GM19239 (cell line): ENCODE measurements at places on chromosomes 13 and 19.

- DNase-seq, result no peak
These were observed 5.8 kb upstream of the ATP1A3 start for GRCh38 chr19:41999878-42000208.

- no peak for DNase-seq
These were observed 12.7 kb downstream of the KDM4B start for GRCh38 chr19:4981681-4981958.

- DNase-seq, result no peak
These were observed 90.6 kb downstream of the TNFSF13B start for GRCh38 chr13:108360139-108360538.

GRCh38 chr13:21719463-21719862 lies 48.6 kb downstream of the FGF9 start:
- no peak for DNase-seq

- no peak for DNase-seq
These were observed 591.9 kb downstream of the DACH1 start for GRCh38 chr13:71274923-71275608.

- DNase-seq, result no peak
These were observed 2.0 kb upstream of the GATAD2A start for GRCh38 chr19:19403373-19403901.

DNA sequence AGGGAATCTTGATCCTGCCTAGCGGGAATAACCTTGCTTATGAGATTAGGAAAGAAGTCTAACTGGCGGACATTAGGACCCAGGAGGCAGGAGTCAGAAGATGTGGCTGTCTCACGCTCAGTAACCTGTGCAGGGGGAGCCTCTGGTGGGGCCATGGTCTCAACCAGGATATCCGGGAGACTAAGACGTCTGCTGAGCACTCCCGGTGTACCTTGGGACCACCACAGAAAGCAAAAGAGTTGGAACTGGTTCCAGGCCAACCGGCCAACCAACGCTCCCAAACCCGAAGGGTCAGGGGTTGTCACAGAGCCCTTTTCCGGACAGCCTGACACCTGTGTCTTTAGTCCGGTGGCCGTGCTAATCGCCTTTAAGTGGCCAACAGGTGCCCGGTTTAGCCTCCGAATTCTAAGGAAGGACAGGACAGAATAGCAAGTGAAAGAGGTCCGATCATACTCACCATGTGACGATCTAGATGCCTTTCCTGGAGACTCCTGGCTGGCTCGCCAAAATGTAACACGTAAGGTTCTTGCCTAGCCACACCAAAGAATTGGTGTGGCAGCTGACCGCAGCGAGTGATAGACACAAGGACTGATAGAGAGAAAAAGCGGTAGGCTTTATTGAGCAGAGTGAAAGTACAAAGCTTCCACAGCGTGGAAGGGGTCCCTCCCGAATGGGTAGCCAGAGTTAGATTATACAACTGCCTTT lies 103.9 kb upstream of the DIAPH3 start:
- no peak for DNase-seq

GRCh38 chr13:78596399-78596735 lies 7.0 kb downstream of the POU4F1 start:
- no peak for DNase-seq

DNA sequence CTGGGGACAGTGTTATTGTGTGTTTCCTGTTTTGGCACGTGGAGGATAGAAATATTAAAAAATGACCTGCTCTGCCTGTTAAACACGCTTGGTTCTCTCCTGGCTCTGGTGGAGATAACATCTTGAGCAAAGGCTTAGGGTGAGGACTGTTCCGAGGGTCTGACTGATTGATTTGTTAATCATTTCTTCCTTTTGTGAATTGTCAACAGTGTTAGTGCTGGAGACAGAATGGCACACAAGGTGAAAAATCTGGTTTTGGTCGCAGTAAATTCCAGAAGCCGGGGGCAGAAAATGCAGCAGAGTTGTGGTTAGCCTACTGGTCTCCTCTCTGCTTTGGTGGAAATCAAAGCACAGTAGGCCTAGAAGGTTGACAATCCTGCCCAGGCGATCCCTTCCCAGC lies 163.6 kb downstream of the FGF9 start:
- DNase-seq, result no peak

DNA sequence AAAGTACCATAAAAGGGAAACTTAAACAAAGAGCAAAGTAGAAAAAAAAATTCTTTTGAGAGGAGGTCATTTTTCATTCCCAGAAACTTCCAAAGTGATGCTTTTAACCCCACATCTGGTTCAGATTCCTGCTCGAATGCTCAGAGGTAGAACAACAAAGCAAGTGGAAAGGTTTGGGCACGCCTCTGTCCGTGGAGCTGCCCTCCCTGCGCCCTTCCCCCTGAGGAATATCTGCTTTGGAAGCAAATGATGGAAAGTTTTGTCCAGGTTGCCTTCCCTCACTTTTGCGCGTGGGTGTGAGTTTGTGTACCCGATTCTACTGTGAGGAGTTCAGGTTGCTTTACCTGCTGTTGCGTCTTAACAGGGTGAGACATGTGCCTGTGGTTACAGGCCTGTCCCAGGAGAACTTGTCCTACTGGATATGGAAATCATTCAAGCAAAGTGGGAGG lies 110.2 kb downstream of the KLF5 start:
- DNase-seq, result no peak

DNA sequence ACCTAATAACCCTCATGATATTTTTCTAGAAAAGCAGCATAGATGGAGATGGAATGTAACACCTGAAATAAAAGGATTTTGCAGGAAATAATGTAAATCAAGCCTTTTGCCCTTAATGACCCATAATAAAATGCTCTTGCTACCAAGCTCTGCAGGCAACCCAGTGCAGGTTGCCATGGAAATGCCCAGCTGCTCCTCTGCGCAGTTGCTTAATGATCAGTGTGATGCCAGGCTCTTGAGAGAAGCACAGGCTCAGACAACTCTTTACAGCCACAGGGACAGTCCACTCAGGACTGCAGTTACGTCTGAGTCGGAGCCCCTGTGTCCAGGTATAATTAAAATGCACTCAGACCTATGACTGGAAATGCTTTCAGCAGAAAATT lies 165.5 kb downstream of the LACC1 start:
- DNase-seq, result no peak

GRCh38 chr13:90615767-90616166 lies 731.7 kb upstream of the MIR17HG start:
- DNase-seq, result no peak

DNA sequence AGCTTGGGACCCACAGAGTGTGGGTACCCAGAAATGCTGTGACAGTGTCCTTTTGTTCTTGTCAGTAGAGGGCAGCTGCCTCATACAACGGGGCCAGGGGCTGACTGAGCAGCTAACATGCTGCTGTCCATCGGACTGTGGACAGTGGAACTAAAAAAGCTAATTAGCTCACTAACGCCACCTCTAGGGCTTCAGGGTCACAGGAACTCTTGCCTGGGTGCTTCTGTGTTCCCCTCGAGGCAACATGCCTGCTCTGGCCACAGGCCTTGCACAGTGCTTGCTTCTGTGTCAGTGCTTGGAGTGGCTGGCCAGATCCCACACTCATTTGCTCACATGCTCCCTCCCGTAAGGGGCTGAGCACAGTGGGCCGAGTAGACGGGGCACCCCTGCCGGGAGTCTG lies 377.0 kb downstream of the OLFM4 start:
- no peak for DNase-seq

GRCh38 chr19:4974880-4975469 lies 6.1 kb downstream of the KDM4B start:
- DNase-seq, result no peak

GRCh38 chr13:39353988-39354387 lies 249.0 kb downstream of the LHFPL6 start:
- no peak for DNase-seq
